Posterior cingulate gyrus (tissue), 11 donors: ENCODE measurements at places on chromosomes 6 and 20.

GRCh38 chr20:20002101-20002998 is 14.8 kb upstream of the NAA20 start:
- DNase-seq = no peak

GRCh38 chr20:3553663-3554062 is 82.8 kb downstream of the ATRN start:
- no peak for DNase-seq

GRCh38 chr6:34521463-34522285 is 34.5 kb downstream of the SPDEF start:
- DNase-seq = peak; percentile 60

DNA sequence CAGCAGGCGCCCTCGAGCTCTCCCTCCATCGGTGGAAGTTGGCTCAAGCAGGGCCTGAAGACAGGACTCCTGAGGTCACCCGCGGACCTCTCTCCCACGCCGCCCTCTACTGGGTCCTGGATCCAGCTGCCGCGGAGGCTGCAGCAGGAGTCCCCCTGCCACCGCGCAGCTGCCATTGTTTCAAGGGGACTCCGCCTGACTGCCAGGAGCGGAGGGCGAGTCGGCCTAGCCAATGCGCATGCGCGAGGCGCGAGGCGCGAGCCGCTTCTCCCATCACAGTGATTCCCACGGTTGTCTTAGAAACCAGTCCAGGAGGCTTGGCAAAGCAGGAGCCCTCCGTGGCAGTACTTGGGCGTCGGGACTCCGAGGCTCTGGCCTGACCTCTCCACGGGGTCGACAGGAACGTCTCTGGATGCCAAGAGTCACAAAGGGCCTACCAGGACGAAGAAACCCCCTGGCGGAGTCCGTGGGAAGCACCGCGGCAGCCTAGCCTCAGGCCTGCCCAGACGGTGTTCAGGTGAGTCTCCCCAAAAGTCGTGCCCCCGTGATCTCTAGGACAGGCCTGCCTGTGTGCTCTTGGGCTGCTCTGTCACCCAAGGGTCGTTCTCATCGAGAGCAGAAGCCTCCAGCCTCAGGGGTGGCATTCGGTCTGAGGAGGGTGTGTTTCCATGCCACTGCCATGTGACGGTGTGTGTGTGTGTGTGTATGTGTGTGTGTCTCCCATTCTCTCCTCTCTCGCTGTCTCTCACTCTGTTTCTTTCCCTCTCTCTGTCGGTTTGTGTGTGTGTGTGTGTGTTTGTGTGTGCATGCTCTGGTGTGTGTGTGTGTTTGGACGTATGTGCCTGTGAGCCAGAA is 290.6 kb upstream of the ZNF337 start:
- peak; percentile 57 for DNase-seq

DNA sequence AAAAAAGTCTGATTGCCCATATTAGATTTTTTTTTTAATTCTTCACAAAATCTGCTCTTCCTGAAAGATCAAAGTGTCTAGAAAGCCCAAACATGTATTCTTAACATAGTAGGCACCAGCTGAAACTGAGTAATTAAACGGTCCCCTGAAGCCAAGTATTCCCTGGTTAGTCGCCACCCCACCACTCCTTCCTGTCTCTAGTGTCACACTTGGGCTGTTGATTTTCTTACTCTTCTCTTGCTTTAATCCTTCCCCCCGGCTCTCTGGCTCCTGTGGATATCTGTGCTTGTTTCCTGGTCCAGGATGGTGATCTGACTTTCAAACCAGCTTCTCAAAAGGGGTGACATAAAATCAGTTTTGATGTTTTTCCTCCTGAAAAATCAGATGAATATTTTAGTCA is 162.9 kb downstream of the QKI start:
- DNase-seq = no peak

GRCh38 chr20:59453759-59454560 is 150.4 kb upstream of the PHACTR3 start:
- no peak for DNase-seq

GRCh38 chr20:40680161-40680959 is 8.7 kb downstream of the MAFB start:
- DNase-seq = no peak

DNA sequence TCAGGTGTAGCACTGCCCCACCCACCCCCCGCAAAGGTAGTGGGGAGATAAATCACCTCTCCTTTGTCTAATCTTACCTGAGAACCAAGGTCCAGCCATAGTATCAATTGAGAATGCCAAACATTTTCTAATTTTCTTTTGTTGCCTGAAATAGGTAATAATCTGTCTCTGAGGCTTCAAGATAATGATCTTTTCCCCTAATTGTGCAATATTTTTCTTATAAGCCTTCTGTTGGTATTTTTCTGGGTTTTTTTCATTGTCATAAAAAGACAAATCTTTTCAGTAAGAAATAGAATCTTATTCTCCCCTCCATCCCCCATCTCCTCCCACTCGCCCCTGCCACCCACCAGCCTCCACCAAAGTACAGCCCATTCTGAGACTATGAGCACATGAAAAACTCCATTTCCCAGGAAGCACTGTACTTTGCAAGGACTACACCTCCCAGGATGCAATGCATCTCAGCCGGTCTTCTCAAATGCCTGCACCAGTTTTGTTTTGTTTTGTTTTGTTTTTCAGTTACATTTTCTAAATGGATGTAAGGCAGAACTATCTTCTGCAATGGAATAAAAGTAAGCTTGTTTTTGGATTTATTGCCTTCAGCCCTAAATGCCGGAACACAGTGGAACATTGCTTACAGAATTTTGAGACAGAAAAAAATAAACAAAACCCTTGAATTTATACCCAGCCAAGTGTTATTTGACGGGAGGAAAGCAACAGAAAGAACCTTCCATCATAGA is 268.0 kb downstream of the TFAP2A start:
- no peak for DNase-seq

GRCh38 chr6:15132167-15132566 is 113.7 kb upstream of the JARID2 start:
- no peak for DNase-seq
